Panc1 (cell line): ENCODE measurements at places on chromosomes 16 and 17.
A peak's percentile ranks its signal among the peaks of the same experiment; 100 is the strongest.

DNA sequence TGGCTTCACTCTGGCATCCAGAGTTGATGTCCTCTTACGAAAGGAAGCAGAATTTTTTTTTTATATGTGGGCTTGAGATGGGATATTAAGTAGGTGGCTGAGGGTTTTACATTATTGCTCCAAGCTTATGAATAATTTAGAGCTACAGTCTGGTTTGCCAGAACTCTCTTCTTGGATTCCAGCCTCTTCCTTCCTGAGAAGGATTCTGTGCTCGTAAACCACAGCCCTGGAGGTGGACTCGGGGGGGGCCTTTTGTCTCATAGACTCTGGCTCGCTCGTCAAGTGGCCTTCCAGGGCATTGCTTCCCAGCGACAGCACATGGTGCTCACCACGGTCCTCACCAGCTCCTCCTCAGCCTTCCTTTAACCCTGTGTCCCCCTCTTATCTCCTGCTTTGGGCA is 43.2 kb downstream of the TMEM11 start:
- H3K27ac ChIP-seq: no peak overlapping the region
- H3K4me3 ChIP-seq: no peak overlapping the region
- no peaks in the 10 kb centered on the region for H3K36me3 ChIP-seq
- no peaks in the 10 kb centered on the region for H3K27me3 ChIP-seq
- H3K4me1 ChIP-seq: no peaks in the 10 kb centered on the region; the same call in 1 of the 2 replicates

DNA sequence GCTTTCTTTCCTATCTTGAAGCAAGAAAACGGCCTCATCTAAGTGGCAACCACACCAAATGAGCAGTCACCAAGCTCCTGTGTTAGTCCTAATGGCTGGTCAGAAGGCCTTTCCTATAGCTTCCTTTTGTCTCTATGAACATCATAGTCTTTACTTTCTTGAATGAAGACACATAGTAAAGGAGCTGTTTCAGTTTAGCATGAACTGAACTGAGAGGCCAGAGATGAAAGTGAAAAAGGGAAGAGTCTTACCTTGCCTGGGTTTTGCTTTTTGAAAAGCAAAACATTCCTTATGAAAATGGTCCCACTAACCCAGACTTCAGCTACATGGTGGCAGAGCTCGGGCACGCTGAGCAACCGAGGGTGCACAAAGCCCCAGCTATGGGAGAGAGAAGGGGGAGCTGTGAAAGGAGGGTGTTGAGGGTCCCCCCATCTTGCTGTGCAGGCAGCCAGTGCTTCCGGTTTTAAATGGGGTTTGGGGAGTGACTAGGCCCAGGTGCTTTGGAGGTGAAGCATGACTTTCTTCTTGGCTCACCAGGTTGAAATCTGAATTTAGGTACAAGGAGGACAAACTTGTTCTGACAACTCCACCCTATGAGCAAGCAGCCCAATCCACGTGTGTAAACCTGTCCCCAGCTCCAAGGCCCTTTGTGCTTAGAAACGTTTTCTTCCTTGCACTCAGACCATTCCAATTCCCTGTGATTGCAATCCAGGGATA is 9.1 kb upstream of the PSMC3IP start:
- no peak overlapping the region for H3K4me3 ChIP-seq
- no peaks in the 10 kb centered on the region for H3K4me1 ChIP-seq
- no peak overlapping the region for H3K27ac ChIP-seq
- H3K27me3 ChIP-seq: no peaks in the 10 kb centered on the region
- DNase-seq: no peak

DNA sequence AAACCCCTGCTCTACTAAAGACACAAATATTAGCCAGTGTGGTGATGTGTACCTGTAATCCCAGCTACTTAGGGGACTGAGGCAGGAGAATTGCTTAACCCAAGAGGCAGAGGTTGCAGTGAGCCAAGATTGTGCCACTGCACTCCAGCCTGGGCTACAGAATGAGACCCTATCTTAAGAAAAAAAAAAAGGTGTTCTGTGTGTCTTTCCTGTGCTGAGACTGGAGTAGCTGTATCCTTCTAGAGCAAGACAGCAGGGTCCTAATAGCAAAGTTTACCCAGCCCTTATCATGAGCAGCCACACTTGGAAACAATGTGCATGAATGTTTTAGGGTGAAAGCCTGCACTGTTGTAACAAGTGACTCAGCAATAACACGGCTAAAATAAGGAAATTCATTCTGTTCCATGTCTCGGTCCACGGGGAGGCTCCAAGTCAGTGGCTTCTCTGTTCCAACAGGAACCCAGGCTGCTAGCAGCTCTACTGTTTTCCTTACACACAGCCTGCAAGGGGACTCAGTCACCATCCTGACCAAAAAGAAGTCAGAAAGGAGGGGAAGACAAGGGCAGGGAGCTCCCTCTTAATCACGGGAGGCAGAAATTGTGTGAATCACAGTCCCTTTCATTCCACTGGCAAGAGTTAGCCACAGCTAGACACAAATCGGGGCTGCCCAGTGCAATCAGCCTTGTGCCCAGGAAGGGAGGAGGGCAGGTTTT is 7.1 kb upstream of the SLC5A11 start:
- DNase-seq: no peak
- no peak overlapping the region for H3K4me3 ChIP-seq
- no peaks in the 10 kb centered on the region for H3K27me3 ChIP-seq
- H3K4me1 ChIP-seq: peaks cover 13% of the 10 kb centered on the region

GRCh38 chr17:909642-910323 is 69.8 kb downstream of the NXN start:
- H3K4me3 ChIP-seq: no peak overlapping the region
- no peaks in the 10 kb centered on the region for H3K36me3 ChIP-seq
- no peaks in the 10 kb centered on the region for H3K27me3 ChIP-seq
- H3K4me1 ChIP-seq: peaks cover 38% of the 10 kb centered on the region
- H3K27ac ChIP-seq: peak overlapping the region; percentile 87
